ENCODE measurements at places on chromosomes 4 and X.

DNA sequence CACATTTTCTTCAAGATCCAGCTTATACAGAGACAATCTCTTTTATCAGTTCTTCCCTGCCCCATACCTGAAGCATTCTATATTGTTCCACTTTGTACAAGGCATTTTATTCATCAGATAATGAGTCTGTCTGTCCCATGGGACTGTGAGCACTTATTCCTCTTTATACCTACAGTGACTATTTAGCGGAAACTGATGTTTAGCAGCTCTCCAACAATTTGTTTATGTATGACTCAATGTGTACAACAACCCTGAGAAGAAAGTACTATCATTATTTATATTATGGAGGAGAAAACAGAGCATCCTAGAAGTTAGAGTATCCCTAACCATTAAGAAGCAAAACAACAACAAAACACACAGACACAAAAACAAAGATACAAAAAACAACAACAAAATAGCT lies 306.5 kb downstream of the PRDM5 start:
- no peaks in the 10 kb centered on the region for H3K27me3 ChIP-seq
- H3K4me1 ChIP-seq, result no peaks in the 10 kb centered on the region
- DNase-seq, result no peak
- H3K4me3 ChIP-seq, result no peak overlapping the region
- H3K27ac ChIP-seq, result no peak overlapping the region
- no peaks in the 10 kb centered on the region for H3K36me3 ChIP-seq

- DNase-seq, result peak; percentile 11
- H3K36me3 ChIP-seq, result no peaks in the 10 kb centered on the region
- no peak overlapping the region for H3K27ac ChIP-seq
Observed at GRCh38 chr4:35525192-35525978, 718.9 kb downstream of the ARAP2 start.

DNA sequence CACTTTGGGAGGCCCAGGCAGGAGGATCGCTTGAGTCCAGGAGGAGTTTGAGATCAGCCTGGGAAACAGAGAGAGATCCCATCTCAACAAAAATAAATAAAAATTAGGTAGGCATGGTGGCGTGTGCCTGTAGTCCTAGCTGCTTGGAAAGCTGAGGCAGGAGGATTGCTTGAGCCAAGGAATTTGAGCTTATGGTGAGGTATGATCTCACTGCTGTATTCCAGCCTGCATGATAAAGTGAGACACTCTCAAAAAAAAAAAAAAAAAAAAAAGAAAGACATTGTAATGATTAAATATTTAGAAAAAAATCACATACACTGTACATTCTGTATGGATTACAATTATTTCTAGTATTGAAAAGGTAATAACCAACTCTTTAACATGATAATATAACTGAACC lies 87.1 kb downstream of the SLIT2 start:
- no peaks in the 10 kb centered on the region for H3K36me3 ChIP-seq
- H3K4me3 ChIP-seq, result no peak overlapping the region
- no peak overlapping the region for H3K27ac ChIP-seq

DNA sequence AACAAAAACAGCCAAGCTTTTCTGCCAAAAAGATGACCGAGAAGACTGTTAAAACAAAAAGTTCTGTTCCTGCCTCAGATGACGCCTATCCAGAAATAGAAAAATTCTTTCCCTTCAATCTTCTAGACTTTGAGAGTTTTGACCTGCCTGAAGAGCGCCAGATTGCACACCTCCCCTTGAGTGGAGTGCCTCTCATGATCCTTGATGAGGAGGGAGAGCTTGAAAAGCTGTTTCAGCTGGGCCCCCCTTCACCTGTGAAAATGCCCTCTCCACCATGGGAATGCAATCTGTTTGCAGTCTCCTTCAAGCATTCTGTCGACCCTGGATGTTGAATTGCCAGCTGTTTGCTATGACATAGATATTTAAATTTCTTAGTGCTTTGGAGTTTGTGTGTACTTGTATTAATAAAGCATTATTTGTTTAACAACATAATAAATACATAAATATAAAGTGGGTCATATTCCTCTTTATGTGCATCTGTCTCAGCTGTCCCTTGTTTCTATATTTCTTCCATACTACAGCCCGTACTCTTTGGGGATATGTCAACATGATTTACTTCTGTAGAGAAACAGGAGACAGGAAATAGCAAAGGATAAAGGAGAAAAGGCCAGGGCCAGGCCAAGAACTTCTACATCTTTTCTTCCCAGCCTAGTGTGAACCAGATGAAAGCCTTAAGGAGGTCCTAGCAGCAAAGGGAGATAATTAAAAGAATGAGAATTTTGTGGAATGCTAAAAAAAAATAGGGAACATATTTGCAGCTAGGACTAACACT lies 667 bp downstream of the PTTG2 start:
- no peaks in the 10 kb centered on the region for H3K4me1 ChIP-seq
- H3K27me3 ChIP-seq, result no peaks in the 10 kb centered on the region
- H3K4me3 ChIP-seq, result no peak overlapping the region
- no peaks in the 10 kb centered on the region for H3K36me3 ChIP-seq

- peaks cover 10% of the 10 kb centered on the region for H3K4me1 ChIP-seq
- 0 out of 2 replicates have a peak, but pooled peaks cover 2% of the 10 kb centered on the region for H3K36me3 ChIP-seq
- no peaks in the 10 kb centered on the region for H3K27me3 ChIP-seq
- no peak overlapping the region for H3K27ac ChIP-seq
Observed at GRCh38 chr4:145909281-145909715, 29.3 kb downstream of the ZNF827 start.
